ENCODE measurements at places on chromosomes 6 and 20.

DNA sequence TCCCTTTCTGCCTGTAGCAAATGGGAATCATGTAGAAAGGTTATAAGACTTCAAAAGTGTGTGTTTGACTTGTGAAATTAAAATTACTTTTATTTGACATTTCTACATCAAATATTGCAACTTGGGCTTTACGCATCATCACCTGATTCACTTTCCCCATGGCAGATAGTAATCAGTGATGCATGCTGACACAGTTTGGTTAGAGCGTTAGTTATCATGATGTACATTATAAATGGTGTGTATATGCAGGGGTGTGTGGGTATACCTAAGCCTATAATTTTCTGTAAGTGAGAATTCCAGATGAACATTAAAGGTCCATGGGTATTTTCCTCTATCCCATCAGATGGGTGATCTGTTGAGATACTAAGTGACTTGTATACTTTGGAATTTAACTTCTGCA lies 141.5 kb downstream of the KLHL32 start:
- no peak for DNase-seq

DNA sequence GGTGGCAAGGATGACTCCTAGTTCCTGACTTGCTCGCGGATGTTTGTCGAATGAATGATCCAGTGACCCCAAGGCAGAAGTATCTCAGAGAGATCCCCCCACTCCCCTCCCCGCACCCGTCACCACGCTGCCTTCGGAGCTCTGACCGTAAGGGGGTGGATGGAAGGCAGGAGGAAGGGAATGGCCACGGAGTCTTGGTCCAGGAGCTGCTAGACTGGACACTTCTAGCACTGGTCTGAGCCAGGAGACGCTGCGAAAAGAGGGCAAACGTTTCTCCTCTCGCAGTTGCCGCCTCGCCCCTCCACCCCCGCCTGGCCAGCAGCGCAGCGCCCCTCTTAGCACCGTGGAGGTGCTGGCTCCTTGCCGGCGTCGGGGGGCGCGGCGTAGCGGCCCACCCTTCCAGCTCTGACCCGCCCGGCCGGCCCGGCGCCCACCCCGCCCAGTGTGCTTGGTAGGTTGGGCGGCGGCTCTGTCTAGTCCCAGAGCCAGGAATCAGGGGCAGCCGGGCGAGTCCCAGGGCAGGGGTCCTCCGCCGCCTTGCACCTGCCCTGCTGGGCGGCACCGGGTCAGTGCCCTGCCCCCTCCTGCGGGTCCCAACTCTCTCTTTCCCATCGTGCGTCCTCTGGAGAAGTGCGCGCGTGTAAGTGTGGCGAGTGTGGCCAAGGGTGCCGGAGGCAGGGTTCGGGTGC lies 2.4 kb upstream of the DBNDD2 start:
- peak; percentile 61 for DNase-seq

GRCh38 chr6:105431226-105431625 lies 28.3 kb upstream of the PREP start:
- peak; percentile 30 for DNase-seq

DNA sequence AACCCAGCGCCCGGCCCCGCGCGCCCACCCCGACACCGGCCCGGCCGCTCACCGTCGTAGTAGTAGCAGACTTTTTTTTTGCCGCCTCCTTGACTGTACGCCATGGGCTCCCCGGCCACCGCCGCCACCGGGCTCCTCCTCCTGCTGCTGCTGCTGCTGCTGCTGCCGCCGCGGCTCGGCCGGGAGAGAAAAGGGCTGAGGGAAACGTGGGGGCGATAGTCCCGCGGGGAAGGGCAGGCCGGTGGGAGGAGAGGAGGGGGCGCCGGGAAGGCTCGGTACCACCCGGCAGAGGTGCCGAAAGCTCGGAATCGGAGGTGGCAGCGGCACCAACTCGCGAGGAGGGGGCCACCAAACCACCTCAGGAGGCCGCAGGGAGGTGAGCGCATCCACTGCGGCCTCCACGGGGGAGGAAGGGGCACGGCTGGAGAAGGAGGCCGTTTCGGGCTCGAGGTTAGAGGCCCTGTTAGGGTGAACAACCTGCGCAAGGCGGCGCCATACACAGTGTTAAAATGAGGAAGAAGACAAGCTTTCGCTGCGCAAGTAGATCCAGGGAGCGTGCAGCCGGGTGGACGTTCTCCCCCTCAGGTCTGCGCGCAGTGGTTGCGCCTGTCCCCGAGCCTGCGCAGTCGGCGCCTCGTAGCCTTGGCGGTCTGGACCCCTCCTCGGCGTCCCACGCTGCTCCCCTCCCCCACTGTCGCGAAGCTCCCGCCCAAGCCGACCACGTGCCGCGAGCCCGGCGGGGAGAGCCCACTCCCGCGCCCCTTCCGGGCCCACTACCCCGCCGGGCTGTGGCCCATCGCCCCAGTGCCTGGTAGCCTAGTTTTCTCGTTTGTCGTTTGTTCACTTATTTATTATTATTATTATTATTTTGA lies at the start of gene HDAC2:
Gene HDAC2 (minus strand): TSS at position 344 of the 872 bp plus-strand sequence. CDS start 240 bp downstream, at position 104.
- peak; percentile 87 for DNase-seq

GRCh38 chr6:17994019-17994418 lies 6.6 kb upstream of the KIF13A start:
- DNase-seq, result no peak

- no peak for DNase-seq
These were observed 91.5 kb downstream of the EPHA7 start for GRCh38 chr6:93327857-93328256.

- no peak for DNase-seq
These were observed 323.8 kb upstream of the NOX3 start for GRCh38 chr6:155779456-155779855.

DNA sequence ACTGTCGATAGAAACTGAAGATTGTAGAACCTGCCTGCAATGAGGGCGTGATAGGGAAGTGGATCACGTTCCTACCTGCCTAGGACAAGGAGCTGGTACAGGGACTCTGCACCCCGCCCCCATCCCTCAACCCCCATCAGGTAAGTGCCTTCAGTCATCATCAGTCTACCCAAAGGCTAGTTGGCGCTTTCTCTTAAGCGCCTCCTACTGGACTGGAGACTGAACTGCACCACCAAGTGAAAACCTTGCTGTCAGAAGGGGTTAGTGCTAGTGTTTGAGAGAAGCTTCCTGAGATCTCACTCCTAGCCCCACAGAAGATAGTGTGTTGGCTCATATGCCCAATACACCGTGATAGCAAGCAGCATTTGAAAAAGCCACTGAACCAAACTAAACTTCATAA lies 706.5 kb upstream of the MAN1A1 start:
- no peak for DNase-seq

GRCh38 chr6:133827766-133828165 lies 61.1 kb upstream of the TCF21 start:
- no peak for DNase-seq

DNA sequence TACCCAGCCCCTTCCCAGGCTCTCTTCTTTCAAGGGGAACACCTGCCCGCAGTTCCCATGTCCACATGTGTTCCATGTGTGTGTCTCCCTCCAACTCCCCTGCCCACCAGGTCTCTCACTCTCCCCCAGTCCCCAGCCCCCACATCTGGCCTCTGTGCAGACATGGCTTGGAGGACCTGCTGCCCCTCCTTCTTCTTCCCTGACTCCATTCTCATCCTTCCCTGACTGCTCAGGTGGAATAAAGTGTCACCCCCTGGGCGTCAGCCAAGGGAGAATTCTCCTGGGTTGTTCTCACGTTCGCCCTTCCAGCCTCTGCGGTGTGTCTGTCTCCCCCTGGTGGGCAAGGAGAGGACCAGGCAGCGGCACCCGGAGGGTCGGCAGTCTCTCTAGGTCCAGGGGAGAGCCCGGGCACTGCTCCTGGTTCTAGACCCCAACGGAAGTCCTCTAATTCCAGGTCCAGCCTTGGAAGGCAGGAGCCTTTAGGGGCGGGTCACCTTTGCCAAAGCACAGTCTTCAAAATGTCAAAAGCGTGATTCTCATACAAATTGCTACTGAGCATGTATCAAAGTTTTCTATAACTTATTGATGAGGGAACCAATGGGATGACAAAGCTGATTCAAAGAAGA lies 50.5 kb downstream of the EBF4 start:
- DNase-seq, result peak; percentile 57

DNA sequence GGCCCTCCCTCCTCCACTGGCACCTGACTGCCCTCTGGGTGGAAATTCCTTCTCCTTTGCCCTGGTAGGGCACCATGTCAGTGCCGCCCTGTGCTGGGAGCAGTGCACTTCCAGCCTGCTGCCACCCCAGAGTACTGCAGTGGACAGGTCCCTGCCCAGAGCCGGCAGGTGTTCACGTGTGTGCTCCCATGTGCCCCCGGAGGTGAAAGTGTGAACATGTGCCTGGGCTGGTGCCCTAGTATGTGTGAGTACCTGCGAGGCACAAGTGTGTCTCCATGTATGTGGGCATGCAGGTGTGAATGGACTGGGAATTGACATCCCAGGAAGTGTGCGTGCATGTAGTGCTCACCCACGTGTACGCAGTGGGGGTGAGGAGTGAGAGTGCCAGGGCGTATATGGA lies 29.4 kb downstream of the SDCBP2 start:
- peak; percentile 34 for DNase-seq

GRCh38 chr6:27579973-27580372 lies 107.1 kb upstream of the ZNF184 start:
- no peak for DNase-seq

- no peak for DNase-seq
These were observed 40.5 kb downstream of the CFAP61 start for GRCh38 chr20:20092827-20093226.

DNA sequence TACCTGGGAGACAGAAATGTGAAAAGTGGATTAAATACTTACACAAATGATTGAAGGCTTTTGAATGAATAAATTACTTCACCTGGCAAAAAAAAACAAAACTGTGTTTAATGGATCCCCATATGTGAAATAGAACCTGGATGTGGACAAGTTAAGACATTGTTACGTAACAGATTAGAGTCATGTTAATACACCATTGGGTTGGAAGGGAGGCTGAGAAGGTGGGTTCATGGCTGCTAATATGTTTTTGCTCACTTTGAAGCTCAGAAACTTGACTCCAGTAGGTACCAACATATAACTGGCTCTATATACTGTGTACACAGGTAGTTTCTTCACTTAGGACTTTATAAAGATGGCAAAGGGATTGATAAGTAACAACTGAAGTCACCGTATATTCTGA lies 21.4 kb upstream of the TENT5A start:
- DNase-seq, result no peak

- no peak for DNase-seq
These were observed 129.2 kb upstream of the AKAP12 start for GRCh38 chr6:151110576-151110905.

GRCh38 chr6:13992417-13993055 lies 67.8 kb downstream of the RNF182 start:
- no peak for DNase-seq
